ENCODE measurements at places on chromosomes 2 and 18.

- peak; percentile 66 for DNase-seq
These were observed 56.1 kb upstream of the SLC35G4 start for GRCh38 chr18:11553098-11553940.

DNA sequence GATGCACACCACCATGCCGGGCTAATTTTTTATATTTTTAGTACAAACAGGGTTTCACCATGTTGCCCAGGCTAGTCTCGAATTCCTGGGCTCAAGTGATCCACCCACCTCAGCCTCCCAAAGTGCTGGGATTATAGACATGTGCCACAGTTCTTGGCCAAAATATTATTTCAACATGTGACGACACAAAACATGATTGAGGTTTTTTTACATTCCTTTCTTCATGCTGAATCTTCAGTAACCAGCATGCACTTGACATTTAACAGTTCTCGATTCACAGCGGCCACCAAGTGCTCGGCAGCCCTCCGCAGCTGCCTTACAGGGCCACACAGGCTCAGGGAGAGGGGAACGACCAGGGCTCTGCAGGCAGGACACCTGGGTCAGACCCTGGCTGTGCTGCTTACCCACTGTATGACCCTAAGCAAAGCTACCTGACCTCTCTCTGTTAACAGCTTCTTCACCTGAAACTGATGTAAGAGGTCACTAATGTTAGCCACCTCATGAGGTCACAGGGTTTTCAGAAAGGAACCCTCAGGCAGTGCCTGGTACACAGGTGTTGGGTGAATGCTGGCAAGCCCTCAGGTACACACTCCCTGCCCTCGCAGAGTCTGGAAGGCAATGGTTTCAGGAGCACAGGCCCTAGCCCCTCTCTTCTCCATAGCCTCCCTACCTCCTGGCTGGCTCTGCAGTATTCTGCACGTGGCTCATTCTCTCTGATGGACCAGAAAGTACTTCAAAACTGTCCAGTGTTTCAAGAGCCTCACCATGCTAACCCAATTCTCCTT lies 25.7 kb downstream of the TUBB6 start:
- DNase-seq: no peak

DNA sequence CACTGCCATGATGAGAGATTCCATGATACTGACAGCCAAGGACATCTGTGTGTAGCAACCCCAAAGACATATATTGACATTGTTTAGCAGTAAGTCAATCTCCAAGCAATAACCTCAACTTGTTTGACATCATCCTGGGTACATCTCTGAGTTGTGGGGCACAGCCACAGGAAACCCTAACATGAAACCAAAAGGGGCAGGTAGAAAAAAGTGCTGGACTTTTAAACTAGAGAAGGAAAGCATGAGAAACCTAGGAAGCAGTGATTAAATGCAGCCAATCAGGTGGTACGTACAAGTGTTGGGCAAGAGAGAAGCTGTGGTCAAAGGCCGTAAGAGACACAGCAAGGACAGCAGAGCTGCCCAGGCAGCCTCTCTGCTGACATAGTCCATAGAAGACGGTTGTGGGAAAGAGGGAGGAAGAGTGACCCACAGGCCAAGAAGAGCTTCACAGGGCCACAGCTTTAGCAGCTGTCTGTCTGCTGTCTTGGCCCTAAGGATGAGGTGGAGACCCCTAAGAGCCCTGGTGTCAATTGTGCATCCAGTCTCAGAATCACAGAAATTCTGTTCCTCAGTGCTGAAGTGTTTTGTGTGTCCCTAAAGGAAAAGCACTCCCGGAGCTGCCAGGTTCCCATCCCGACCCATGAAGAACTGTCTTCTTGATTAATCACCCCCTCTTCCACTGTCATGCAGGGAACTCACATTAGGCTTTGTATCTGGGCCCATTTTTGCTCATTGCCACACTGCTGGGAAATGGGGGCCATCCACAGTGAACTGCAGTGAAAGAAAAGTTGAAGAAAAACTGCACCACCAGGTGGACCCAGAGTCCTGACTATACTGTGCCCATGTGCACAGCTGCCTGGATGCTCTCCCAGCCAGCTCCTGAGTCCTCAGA lies 25.4 kb upstream of the CHN1 start:
- peak; percentile 67 for DNase-seq

- peak; percentile 88 for DNase-seq
These were observed 175.7 kb upstream of the RND3 start for GRCh38 chr2:150663143-150663542.

- no peak for DNase-seq
These were observed 27.4 kb downstream of the RMP24 start for GRCh38 chr18:35999925-36000324.

- DNase-seq: no peak
These were observed 113.1 kb upstream of the OSR1 start for GRCh38 chr2:19471491-19471890.

DNA sequence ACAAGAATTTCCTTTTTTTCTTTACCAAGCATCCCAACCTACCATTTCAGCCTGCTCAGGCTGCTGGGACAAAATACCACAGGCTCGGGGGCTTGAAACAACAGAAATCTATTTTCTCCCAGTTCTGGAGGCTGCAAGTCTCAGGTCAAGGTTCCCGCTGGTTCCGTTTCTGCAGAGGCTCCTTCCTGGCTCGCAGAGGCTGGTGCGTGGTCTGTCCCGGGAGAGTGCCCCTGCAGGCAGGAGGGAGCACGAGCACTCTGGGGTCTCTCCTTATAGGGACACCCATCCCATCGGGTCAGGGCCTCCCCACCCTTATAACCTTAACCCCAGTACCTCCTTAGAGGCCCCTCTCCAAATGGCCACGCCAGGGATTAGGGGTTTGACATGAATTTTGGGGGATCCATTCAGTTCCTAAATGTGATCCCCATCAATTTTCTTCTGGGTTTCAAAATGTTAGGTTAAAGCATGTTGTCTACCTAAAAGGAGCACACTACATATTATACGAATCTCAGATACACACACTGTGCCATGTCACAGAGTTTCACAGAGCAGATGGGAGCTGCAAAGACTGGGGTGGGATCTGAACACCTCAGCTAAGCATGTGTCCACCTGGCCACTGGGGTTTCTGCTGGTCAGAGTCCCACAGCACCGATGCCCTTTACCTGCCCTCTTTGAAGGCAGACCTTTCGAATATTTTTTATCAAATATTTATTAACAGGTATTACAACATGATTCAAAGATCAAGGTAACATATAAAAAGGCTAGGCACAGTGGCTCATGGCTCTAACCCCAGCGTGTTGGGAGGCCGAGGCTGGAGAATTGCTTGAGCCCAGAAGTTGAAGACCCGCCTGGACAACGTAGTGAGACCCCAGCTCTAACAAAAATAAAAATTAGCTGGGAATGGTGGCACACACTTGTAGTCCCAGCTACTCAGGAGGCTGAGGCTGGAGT lies 17.6 kb upstream of the ADI1 start:
- peak; percentile 74 for DNase-seq

- no peak for DNase-seq
These were observed 99.9 kb downstream of the NFATC1 start for GRCh38 chr18:79495591-79496071.

- DNase-seq: peak; percentile 63
These were observed 99.4 kb upstream of the GALNT5 start for GRCh38 chr2:157158111-157158510.

- no peak for DNase-seq
These were observed 142.3 kb downstream of the BCL2 start for GRCh38 chr18:63177259-63177658.

DNA sequence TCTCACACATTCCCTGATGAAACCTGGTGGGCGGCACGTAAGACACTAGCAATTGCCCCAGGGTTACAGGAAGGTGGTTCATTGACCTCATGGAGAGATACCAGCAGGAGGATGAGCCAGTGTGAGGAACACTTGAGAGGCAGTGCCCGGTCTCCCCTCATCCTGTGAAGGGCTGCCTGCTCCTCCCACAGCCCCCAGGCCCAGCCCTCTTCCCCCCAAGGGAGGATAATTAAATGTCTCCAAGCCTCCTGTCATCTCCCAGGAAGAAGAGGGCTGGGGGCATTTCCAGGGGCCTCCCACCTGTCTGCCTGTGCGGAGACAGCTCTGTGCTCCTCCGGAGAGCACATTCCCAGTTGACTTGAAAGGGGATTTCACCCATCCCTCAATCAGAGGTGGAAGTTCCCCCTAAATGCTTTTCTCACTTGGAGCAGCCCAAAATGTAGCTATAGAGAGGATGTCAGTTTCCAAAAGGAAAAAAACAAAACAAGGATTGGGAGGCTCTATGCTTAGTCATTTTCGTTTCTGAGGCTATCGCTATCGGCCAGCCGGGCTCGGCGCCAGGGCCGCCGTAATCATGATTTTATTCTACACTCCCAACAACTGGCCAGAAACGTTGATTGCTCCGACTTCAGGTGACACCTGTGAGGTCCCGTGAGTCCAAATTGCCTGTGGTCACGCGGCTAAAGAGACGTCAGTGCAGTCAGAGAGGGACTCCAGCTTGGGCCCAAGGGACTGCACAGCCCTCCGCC lies 7.1 kb downstream of the KCNF1 start:
- DNase-seq: no peak

DNA sequence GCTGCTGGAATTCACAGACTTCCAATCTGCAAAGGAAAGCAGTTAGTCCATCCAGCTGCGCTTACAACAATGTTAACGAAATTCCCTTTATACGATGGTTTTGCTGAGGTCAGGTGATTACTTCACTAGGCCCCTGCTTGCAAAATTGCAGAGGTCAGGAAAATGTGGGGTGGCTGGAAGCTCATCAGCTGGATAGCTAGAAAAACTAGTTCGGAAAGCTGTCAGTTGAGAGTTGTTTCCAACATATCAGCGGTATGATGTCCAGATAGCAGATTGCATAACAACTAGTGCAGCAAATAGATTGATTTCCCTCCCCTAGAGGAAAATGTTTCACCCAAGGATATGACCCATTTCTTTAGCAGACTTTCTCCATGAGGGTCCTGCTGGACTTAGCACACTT lies 2021.1 kb upstream of the CELF4 start:
- no peak for DNase-seq

- DNase-seq: no peak
These were observed 10.3 kb downstream of the DIPK1C start for GRCh38 chr18:74446631-74447403.

- no peak for DNase-seq
These were observed 397.6 kb downstream of the ZNF521 start for GRCh38 chr18:24954341-24954740.

DNA sequence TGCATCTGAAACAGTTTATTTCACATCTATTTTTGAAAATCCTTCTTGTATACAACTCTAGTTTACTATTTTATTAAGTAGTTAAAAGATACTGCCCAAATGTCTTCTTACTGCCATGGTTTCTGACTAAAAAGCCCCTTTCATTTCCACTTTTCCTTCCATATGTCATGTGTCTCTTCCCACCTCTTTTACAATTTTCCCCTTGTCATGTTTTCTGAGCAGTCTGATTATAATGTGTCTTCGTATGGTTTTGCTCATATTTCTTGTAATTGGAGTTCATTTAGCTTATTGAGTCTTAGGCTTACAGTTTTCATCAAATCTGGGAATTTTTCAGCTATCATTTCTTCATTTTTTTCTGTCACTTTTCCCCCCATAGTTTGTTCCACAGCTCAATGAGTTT lies 813.9 kb upstream of the GYPC start:
- DNase-seq: no peak

- DNase-seq: no peak
These were observed 8.8 kb downstream of the SIX2 start for GRCh38 chr2:45000341-45000901.

- DNase-seq: no peak
These were observed 1399.9 kb upstream of the SLC39A10 start for GRCh38 chr2:194257095-194257494.

- peak; percentile 73 for DNase-seq
These were observed 67.7 kb downstream of the MCFD2 start for GRCh38 chr2:46847726-46848412.

DNA sequence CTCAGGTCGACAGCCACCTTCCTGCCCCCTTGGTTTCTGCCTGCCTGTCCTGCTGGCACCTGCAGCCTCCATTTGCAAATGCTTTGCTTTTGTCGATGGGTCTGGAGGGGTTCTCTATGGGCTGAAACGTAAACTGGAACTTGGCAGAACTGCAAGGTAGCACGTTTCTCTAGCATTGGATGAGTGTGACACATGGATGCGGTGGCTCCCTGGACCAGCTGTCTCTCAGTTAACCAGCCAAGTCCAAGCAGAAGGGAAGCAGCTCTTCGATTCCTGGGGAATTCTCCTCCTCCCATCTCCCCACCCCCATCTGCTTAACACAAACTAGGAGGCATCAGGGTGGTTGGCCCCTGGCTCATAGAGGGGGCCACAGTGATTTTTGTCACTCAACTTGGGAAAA lies 57.3 kb downstream of the ITGB1BP1 start:
- no peak for DNase-seq

- peak; percentile 73 for DNase-seq
These were observed 6.9 kb downstream of the STEAP3 start for GRCh38 chr2:119230219-119231185.

GRCh38 chr2:164934401-164935117 lies 20.8 kb downstream of the SLC38A11 start:
- DNase-seq: no peak

GRCh38 chr18:43692099-43692690 lies 414.9 kb upstream of the SYT4 start:
- no peak for DNase-seq

DNA sequence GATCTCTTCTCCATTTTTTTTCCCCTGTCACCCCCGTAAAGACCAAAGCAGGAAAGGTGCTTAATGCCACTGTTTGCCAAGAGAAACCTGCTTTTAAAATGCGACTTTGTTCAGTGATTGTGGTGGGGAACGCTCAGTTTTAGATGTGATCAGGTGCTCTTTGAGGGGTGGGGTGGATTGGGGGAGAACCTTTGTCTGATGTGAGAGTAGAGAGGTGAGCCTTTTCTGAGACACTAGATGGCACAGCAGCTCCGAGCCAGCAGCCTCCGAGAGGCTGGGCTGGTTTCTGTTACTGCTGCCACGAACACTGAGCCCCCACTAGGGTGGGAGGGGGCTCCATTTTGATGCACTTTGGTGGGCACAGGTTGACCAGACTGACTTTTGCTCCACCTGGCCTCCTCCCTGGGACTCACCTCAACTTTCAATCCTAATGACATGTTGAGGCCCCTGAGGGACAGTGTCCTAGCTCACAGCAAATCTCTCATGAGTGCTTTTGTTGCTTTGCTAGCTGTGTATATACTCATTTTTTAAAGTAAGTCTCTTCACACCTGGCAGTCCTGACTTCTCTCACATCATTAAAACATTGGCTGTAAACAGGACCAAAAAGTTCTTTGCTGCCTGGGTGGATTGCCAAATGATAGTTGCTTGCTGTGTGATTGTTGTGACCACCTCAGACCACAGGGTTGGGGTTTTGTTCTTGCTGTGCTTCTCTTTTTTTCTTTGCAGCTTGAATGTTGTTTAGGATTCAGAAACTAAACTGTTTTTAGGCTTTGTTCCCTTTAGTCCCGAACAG lies 98.2 kb upstream of the MAP3K20 start:
- DNase-seq: no peak

DNA sequence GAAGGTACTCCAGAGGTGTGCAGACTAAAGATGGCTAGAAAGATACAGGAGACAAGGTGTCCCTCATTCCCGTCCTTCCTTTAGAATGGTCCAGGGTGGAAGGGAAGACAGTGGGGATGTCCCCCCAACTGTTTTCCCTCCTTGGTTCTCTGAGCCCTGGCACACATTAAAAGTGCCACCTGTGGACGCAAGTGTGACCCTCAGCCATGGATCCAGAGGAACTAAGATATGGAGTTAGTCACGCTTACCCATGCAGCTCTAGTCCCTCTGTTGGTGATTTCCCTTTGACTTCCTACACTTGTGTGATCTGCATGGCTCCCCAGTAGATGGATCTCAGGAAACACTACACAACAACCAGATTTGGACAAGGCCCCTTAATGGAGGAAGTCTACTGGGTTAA lies 113.1 kb upstream of the SRD5A2 start:
- no peak for DNase-seq
